CD4-positive, CD25-positive, alpha-beta regulatory T cell (primary cell): ENCODE measurements at places on chromosomes 7 and 10. TPM values are rescaled to one million over a fixed set of nuclear protein-coding genes. Genes with fewer than 3 reads are reported as not detected.
A peak's percentile ranks its signal among the peaks of the same experiment; 100 is the strongest.

- peak; percentile 61 for DNase-seq
Measured at GRCh38 chr7:117068511-117069145, 115.3 kb downstream of the ST7 start.

GRCh38 chr10:132698211-132698751 is 87.7 kb downstream of the NKX6-2 start:
- no peak for DNase-seq

DNA sequence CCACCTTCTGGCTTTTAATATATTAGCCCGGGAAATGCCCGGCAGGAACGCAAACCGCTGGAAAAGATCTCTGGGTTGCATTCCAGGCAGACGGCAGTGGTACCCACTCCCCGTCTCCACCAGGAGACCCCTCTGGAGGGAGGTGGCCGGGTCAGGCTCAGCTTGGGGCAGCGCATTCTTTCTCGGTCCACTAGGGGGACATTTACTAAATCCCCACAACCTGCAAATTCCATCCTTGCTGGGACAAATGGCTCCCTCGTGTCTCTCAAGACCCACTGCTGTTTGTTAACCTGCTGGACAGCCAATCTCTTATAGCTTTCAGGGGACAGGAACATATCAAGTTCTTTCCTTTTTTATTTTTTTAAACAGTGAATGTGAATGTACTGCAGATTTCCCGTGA is 45.8 kb upstream of the CARD11 start:
- no peak for DNase-seq

GRCh38 chr7:149615690-149616270 is 118.2 kb upstream of the ZNF746 start:
- no peak for DNase-seq

DNA sequence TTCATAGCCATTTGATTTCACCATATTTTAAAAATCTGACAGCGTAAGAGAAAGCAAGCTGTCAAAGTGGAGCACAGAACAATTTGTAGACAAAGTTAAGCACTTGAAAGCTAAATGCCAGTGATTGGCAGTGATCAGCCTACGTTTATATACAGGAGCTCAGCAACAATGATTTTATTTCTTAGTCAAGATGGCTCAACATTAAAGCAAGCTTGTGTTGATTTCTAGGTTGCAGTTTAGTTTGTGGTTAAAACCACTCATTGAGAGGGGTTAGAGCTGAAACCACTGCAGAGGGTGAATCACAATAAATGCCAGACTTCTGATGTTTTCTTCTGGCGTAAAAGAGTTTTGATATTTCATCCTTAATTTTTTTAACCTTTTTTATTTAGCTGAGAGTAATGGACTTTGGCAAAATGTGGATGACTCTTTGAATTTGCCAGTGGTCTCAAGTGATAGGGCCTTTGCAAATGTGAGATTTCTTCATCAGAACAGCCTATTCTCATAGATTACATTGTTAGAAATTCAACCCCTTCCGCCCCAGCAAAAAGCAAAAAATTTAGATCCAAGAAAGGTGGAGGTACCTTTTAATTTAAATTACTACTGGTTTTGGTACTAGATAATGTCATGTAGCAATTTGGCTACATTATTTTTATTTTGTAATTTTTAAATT is 73.8 kb downstream of the SHOC2 start:
- peak; percentile 60 for DNase-seq

DNA sequence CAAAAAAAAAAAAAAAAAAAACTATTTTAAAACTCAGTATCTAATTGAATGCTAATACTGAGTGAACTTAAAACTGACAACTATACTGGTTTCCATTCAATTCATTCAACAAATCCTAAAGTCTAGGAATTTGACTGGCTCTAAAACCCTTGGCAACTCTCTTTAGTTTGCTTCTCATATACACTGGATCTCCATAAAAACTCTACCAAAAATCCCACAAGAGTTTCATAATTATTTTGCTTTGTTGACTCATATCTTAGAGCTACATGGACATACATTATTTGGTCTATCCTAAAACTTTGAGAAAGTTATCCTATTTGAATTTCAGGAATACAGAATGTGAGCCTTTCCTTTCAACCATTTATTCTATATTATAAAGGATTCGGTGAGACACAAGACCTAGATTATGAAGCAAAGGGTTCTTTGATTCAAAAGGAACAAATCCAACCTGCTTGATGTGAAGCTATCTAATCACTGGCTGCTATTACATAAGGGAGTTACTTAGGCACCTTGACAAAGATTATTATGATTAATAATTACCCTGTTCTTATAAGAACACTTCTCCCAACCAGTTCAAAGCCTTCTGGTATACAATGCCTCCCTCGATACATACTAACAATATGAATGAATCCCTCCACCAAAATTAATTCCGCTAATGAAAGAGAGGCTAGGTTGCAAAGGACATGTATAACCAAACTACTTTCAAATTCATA is 15.8 kb upstream of the KMT2E start:
- no peak for DNase-seq

GRCh38 chr10:1363446-1364121 is 307.4 kb downstream of the WDR37 start:
- DNase-seq: no peak

- no peak for DNase-seq
Measured at GRCh38 chr7:127230192-127230925, 22.4 kb downstream of the GRM8 start.

DNA sequence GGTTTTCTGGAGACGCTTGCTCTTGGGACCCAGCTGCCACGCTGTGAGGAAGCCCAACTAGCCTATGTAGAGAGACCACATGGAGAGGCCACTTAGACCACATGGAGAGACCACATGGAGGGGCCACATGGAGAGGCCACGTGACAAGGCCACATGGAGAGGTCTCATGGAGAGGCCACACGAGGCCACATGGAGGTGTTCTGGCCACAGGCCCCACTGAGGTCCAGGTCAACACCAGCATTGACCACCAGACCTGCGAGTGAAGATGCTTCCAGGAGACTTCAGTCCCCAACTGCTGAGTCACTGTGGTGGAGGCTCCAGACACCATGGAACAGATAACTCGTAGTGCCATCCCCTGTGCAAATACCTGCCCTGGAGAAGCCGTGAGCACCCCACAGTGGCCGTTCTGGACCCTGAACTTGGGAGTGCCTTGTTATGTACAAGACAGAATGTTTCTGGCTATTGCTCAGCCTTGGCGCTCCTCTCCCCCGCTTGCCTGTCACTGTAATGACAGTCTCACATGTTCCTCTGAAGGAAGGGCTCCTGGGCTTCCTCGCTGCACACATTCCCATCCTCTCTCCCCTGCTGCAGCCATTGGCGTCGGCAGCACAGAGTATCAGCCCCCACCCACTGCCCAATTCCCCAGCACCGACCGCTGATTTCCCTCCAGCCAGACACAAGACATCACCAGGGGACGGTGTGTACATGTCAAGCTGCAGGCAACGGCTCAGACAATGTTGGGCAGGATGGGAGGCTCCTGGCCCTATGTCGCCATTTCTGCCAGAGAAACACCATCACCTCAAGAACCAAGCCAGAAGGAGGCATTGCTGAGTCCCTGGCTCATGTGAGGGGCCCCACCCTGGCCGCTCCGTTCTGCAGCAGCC is 49.0 kb upstream of the TNRC18 start:
- no peak for DNase-seq

GRCh38 chr7:19747740-19748339 is 25.6 kb downstream of the TMEM196 start:
- DNase-seq: no peak

DNA sequence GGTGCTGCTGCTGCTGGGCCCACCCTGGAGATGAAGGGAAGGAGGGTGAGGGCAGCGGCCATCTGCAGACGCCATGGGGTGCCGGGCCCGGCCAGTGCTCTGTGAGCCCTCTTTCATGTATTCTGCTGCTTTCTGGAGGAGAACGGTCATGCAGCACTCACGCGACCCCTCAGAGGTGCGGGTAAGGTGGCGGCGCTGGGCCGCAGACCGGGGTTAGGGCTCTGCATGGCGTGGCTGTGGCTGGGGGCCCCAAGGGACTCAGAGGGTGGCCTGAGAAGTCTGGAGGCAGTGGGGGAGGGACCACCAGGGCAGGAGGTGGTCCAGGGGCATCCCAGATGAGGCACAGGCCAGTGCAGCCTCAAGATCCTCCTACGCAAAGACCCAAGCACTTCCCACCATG is 275.5 kb downstream of the ELFN1 start:
- no peak for DNase-seq

LRIT1 gene
- polyA plus RNA-seq: not detected

CALML5 gene
- polyA plus RNA-seq: not detected

NPSR1 gene
- polyA plus RNA-seq: not detected

OPALIN gene
- not detected for polyA plus RNA-seq

FAM221A gene
- polyA plus RNA-seq: 4.8 TPM

TWIST1 gene
- not detected for polyA plus RNA-seq

EBF3 gene
- polyA plus RNA-seq: not detected
